ENCODE measurements at places on chromosomes 3 and 15. TPM values are rescaled to one million over a fixed set of nuclear protein-coding genes. Genes with fewer than 3 reads are reported as not detected.
A peak's percentile ranks its signal among the peaks of the same experiment; 100 is the strongest.

GRCh38 chr15:87901926-87902690 is 354.4 kb downstream of the NTRK3 start:
- DNase-seq, result no peak

GRCh38 chr3:122564155-122564912 is at the start of the genes DTX3L and PARP9:
TSS of gene DTX3L (plus strand) at chr3:122564338. CDS start at chr3:122564427, 89 bp downstream.
TSS of gene PARP9 (minus strand) at chr3:122564300. CDS start at chr3:122559620, 4,680 bp downstream.
- peak; percentile 83 for DNase-seq

DNA sequence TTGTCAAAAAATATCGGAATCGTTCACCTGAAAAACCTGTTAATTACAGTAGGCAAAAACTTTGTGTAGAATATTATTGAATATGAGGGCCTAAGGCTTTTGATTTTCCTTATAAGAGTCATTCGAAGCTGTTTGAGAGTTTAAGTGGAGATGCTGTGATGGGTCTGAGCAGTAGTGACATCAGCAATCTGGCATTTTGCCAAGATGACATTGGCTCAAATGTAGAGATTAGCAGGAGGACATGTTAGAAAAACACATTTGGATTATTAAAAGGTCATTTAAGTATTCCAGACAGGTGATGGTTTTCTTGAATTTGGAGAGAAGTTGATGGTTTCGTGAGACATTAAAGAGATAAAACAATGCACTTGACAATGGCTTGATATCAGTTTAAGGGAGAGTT is 12.9 kb downstream of the OR5AC2 start:
- no peak for DNase-seq

GRCh38 chr3:188049606-188050530 is 104.1 kb upstream of the LPP start:
- no peak for DNase-seq

DNA sequence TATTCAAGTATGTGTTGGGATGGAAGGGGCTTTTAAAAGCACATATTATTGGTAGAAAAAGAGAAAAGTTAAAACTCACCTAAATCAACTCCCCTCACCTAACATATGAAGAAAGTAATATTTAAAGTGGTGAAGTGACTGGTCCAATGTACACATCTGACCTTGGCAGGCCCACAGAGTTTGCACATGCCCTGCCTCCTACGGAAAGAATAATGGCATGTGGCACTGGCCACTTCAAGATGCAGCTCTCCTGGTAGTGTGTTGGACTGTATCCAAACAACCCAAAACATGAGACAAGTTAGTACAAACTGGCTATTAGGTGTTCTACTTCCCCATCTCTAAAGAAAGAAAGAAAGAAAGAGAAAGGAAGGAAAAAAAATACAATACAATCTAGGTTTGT is 117.1 kb downstream of the MECOM start:
- no peak for DNase-seq

GRCh38 chr3:19808834-19809233 is 125.2 kb downstream of the EFHB start:
- no peak for DNase-seq

- no peak for DNase-seq
These were observed 311.3 kb downstream of the UACA start for GRCh38 chr15:70451821-70452653.

GRCh38 chr3:65677486-65678010 is 361.2 kb downstream of the MAGI1 start:
- no peak for DNase-seq

DNA sequence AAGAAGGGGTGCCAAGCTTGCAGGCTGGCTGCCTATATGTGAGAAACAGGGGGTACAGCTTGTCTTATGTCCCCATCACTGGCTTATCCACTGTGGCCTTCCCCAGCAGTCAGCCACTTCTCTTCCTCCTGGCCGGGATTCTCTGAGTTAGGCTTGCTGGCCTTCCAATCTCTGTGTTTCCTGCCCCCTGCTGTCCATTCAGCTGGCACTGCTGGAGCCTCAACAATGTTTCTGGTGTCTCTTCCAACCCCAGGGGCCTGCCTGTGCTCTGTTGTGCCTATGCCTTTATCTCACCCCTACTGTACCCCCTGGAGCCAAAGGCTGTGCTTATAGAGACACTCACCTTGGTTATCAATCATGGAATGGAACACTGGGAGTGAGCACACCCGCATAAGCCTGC is 36.5 kb downstream of the ANAPC13 start:
- DNase-seq, result peak; percentile 57

DNA sequence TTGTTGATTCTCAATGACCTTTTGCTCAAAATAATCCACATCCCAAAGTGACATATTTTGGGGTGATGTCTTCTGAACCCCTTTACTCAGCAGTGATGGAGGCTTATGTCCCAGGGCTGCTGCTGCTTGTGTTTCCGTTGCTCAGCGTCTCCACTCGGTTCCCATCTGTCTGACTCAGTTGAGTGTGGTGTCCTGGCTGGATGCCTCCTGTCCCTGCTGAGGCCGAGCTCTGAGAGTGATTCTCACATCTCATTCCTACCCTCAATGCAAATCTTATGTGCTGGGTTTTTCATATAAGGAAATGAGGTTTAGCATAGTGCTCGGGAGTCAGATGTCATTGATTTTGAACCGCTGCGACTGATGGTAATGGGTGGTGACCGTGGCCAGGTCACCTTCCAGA is 247.4 kb downstream of the GABRG3 start:
- DNase-seq, result no peak

DNA sequence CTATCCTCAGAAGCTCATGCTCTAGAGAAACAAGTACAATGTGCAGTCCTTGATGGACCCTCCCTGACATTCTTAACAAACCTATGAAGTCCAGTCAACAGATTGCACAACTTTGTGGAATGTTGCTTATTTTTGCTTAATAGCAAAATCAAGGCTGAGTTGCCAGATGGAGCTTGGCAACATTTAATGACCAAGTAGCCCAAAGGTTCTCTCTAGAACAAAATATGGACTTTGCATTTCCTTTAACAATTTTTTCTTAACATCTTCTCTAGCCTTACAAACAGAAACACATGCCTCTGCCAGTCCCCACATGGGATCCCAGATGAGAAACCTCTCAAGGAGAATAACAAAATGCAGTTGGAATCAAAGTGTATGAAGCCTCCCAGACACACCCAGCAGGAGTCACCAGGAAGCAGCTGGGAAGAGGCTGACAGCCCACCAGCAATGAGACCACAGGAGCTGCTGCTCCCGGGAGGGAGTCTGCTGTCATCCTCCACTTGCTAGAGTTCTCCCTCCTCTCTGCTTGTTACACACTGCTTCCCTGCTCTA is 422.5 kb upstream of the CDIN1 start:
- DNase-seq, result peak; percentile 64

DNA sequence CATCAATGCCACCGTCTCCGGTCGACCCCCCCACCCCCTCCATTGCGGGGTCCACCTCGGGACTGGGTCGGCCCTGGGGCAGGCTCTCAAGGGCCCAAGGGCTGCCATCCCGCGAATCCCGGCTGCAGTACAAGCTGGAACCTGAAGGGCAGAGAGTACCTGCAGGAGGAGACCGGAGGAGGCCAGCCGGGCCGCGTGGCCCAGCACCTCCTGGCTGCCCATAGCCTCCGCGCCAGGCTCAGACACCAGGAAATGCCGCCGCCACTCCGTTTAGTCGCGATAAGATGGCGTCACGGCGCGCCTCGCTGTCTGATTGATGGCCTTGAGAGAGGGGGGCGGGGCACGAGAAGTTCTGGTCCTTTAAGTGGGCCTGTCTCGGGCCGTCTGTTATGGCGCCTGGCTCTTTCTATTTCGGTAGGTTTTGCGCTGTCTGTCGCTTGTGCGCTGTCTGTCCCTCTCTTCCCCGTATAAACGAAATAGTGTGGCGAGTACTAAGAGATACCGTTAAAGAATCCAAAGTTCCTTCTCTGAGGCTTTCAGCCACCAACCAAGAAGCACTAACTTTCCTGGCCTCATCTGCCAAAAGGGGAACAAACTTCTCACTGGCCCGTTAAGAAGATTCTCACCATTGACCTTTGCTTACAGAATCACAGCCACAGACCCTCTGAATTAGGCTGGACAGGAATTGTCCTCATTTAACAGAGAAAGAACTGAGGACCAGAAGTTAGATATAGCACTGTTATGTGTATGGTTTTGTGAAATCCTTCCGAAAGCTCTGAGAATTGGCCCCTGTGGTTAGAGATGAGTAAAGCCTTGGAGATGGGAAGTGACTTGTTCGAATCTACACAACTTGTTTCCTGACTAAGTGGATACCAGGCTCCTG is at the start of gene RFT1:
Gene RFT1, minus strand, starts transcription at position 257 of the 883 bp plus-strand sequence. Its CDS starts 35 bp downstream, at position 222.
- peak; percentile 96 for DNase-seq

GRCh38 chr15:99385865-99386264 is 134.6 kb downstream of the LRRC28 start:
- DNase-seq, result peak; percentile 11

DNA sequence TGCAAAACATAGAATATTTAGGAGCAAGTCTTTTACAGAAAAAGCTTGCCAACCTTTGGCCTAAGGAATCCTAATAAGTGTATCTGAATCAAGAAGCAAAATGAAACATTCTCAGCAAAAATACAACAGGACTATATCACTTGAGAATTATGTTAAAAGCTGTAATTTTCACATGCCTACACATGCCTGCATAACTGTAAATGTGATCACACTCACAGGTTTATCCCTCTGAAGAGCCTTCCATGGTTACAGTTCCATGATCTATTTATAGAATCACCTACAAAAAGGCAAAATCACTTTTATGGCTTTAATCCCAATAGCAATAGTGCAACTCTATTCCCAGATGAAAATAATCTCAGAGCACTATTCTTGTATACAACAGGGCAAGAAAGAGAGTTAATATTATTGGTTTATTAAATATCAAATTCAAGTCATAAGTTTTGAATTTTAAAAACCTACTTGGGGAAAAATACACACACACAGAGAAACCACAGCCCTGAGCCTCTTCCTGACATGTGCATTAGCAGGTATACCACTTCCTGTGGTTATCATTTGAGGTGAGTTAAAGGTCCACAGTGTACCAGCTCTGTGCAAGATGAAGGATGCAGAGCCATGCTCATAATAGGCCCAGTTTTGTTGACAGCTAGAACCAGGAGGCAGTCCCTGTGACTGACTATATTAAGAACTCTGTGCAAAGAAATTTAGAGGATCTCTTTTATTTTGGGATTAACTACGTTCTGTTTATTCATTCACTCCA is 252.5 kb upstream of the TGFBR2 start:
- DNase-seq, result peak; percentile 65

GRCh38 chr3:150875548-150875947 is 29.7 kb downstream of the MINDY4B start:
- no peak for DNase-seq

DNA sequence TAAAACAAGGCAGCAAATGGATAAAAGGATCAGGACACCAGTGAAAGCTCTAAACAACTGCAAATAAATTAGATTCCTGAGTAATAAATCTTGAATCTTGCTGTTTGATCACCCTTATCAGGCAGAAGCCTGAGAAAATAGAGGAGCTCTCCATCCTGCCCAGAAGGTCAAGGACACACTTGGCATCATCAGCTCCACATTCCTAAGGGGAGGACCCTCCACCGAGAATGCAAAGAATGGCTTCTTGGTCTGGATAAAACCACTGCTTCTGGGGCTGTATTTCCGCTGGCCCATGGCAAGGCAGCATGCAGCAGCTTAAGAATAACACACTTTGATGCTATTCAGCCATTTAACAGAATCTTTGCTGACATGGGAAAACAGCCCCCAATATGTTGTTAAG is 108.9 kb upstream of the TSC22D2 start:
- no peak for DNase-seq

GRCh38 chr3:10348404-10348721 is 27.5 kb upstream of the SEC13 start:
- DNase-seq, result no peak

DNA sequence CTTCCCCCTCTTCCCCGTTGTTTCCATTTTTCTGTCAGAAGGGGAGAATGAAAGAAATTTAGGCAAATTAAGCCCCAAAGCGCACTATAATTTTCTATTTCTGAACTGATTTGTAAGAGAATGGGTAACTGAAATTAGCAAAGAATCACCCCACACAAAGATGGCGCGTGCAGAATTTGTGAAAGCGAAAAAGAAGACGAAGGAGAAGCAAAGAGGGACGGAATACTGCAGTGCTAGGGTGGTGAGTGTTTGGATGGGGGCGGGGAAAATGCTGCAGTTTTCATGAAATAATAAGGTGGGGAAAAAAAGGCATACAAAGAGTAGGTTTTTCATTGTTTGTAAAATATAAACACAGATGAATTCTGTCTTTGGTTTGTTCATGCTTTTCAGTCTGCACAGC is 4.6 kb upstream of the CTNNB1 start:
- no peak for DNase-seq

DNA sequence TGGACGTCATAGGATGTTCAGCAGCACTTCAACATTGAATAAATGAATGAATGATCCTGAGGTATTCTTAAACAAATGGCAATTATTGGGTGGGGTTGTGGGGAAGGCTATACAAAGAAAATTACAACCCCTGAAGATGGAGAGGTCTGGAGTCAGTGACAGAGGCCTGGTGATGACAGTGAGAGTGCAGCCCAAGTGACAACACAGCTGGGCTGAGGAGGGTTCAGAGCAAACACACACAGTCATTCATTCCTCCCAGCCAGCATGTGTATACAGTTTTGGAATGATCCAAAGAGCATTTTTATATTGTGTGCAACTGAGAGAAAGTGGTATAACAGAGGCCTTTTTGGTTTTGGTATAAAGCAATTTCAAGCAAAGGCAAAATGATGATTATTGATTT is 148.1 kb downstream of the ANO10 start:
- DNase-seq, result no peak

DNA sequence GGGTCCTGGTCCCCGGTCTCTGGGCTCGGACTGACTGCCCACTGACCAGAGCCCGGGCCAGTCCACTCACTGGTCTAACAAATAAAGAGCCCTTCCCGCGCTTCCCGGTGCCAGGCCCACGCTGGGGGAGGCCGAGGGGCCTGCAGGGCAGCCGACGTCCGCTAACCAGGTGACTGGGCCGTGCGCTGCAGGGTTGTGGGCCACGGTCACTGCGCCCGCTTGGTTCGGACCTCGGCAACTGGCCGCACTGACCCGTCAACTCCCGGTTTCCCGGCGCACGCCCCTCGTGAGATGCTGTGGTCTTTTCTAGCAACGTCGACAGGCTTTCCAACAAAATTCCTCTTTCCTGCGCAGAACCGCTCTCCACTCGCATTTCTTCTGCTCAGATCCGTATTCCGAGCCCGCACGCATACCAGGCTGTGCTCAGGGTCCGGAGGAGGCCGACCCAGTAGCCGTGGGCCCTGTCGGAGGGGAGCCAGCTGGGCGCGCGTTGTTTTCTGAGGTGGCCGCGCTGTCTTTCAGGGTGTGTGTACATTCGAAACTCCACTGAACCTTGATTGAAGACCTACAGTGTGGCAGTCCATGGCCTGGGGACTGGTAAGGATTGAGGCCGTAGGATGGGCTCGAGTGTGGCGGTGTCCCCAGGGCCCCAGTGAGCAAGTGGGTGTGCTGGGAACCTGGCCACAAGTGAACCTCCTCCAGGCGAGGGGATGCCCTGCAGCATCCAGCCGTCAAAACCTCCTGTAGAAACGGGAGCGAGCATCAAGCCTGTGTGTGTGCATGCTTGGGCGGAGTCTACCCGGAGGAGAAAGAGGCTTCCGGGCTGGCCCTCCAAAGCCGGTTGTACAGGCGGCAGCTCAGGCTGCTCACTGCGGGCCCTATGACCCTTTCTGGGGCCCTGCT is 875 bp upstream of the NT5DC2 start:
- peak; percentile 10 for DNase-seq

- no peak for DNase-seq
These were observed 404.3 kb downstream of the AGBL1 start for GRCh38 chr15:86483936-86484335.

CYP8B1 gene
- total RNA-seq, result not detected

TRPM1 gene
- total RNA-seq, result not detected

XCR1 gene
- total RNA-seq, result not detected

SLC7A14 gene
- total RNA-seq, result not detected

FAM3D gene
- not detected for total RNA-seq

ABHD5 gene
- 27.1 TPM for total RNA-seq

CALML4 gene
- total RNA-seq, result 4.5 TPM

All from PC-3 (cell line).